CD4-positive, alpha-beta T cell treated with Interleukin-12 subunit alpha and Interleukin-12 subunit beta, for 1 hour (primary cell): ENCODE measurements at places on chromosomes 3 and 15.

DNA sequence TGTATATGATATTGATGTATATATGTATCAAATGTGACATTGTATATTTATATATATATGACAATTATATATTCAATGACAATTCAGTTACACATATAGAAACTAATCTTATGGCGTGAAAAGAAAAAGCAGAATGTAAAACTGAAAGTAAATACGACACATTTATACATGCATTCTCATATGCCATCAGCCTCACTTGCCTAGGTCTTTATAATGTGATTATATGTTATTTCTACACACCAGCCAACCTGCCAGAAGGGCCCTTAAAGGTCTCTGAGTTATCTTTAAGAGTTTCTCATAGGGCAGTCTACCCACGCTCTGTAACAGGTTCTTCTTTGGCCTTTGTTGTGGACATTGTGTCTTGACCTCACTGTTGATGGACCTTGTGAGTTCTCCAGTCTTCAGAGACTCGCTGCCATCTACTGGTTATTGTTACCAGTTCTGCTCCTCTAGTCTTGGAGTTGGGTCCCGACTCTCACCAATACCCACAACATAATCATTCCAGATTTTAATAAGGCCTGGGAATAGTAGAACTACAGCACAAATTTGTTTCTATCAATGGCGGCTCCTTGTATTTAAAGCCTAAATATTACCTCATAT, 371.5 kb upstream of the GOLIM4 start:
- DNase-seq, result no peak

- DNase-seq, result no peak
These were observed 77.3 kb downstream of the CHRNA7 start for GRCh38 chr15:32107477-32108080.

GRCh38 chr3:35648347-35648746, 9.0 kb downstream of the ARPP21 start:
- no peak for DNase-seq

DNA sequence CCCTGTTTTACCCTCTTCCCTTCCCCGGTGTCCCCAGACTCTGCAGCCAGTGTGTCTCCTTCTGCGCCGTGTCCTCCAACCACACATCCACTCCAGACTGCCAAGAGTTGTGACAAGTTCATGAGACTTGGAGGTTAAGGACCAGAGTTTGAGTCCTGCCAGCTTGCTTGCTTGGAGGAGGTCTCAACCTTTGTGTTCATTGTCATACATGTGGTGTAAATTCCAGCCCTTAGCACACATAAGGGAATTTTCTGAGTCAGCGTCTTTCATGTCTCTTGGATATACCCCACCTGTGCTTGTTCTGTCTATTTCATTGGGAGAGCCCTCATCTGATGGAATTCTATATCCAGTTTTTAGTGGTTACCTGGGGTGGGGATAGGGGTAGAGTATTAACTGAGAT, 13.3 kb downstream of the CORO2B start:
- DNase-seq, result no peak

GRCh38 chr3:119902061-119902460, 120.2 kb downstream of the NR1I2 start:
- DNase-seq, result no peak
